Stimulated activated CD4-positive, alpha-beta T cell treated with anti-CD3 and anti-CD28 coated beads, Interleukin-15, amount 100 ng/mL, for 1 hour (primary cell): ENCODE measurements at places on chromosomes 4 and X.

DNA sequence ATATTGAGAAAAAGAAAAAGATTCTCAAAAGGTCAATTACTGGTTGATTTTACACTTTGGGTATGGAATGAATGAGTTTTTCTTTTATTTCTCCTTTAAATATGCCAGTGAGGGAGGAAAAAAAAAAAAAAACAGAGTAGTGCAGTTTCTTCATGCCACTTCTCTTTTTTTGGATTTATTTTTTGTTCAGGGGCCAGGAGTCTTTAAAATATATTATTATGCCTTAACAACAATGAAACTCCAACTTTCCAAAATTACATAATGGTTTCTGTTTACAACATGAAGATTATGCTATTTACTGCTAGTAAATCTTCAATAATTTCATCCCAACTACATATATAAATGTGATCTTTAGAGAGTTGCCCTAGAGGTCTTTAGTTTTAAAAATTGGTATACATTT lies 31.9 kb downstream of the DTHD1 start:
- DNase-seq = no peak

DNA sequence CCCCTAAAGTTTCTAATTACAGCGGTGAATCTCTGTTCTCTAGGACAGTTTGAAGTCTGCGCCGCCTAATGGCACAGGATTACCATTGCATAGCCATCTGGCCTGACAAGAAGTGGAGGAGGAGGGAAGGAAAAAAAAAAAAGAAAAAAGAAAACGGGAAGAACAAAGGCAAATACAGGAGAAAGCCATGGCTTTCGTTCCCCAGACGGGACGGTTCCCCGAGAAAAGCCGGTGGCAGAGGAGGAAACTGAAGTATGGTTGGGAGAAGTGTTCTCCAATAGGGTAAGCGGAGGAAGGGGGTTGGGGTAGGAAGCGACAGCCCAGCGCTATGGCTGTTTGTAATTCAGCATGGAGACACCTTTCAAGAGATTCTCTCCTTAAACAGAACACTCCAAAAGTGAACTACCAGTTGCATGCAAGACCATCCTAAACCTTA lies 80.8 kb downstream of the HMGN5 start:
- no peak for DNase-seq

GRCh38 chr4:81030061-81030980 lies at the start of gene BMP3:
Gene BMP3 (plus strand): TSS chr4:81030708. CDS start chr4:81031285, 577 bp downstream.
- no peak for DNase-seq

GRCh38 chr4:133320576-133321170 lies 171.6 kb downstream of the PCDH10 start:
- DNase-seq = no peak

GRCh38 chrX:9519546-9520216 lies 54.8 kb downstream of the TBL1X start:
- DNase-seq = no peak

DNA sequence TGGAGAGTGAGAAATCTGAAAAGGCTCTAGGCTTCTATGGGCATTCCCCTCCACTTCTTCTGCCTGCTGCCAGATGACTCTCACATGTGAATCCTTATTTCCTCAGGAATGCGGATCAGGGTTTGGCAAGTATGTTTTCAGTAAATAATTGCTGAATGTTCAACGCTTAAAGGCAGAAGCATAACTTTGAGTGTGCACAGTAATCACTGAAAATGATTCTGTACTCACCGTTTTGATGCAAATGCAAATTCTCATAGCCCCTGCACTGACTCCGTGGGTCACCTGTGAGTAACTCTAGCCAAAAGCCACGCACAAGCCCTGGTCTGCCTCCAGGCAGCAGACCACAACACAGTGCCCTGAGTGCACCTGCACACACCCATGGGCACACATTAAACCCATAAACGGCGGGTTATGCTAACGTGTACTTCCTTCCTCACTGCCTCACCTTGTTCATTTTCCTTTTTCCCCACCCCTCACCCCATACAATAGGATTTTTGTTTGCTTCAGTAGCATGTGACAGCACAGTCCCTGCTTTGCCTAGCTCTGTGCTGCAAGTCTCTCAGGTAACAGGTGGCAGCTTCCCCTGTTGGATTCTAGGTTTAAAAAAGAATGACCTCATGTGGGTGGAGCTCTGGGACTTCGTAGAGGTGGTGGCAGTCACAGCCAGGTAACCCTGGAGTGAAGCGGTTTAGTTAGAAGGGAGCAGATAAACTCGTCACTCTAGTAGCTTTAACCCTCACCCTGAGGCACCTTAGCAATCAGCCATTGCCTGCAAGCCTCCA lies at the start of gene ARHGEF38:
TSS of gene ARHGEF38 (plus strand) at position 656 of the 782 bp plus-strand sequence. CDS start 146 bp downstream, outside the sequence.
- DNase-seq = no peak

DNA sequence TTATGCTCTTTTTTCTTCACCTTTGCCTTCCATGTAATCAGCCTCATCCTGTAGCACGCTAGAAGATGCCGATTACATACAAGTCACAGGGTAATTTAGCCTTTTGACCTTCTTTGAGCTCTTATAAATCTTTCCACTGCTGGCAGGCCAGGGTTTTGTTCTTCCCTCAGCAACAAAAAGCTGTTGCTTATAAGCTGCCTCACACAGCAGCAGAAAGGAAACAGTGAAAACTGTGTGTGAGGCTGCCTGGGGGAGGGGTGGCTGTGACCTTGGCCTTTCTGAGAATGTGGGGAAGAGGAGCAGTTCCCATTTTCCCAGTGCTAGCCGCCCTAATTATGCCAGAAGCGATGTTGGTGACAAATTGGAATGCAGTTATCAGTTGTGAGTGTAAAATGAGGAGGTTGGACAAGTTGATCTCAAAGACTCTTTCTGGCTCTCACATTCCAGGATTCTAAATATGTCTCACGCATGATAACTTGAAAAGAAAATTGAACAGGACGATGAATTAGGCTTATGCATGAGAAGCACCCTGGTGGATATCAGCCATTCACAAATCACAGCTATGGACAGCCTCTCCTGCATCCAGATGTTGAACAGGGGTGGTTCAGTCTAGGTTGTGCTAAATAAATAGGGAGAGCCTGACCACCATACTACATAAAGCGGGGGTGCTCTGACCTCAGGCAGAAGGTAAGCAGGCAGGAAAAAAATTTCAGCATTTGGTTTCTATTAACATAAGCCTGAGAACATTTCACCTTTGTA lies 25.7 kb downstream of the SLITRK2 start:
- DNase-seq = no peak

DNA sequence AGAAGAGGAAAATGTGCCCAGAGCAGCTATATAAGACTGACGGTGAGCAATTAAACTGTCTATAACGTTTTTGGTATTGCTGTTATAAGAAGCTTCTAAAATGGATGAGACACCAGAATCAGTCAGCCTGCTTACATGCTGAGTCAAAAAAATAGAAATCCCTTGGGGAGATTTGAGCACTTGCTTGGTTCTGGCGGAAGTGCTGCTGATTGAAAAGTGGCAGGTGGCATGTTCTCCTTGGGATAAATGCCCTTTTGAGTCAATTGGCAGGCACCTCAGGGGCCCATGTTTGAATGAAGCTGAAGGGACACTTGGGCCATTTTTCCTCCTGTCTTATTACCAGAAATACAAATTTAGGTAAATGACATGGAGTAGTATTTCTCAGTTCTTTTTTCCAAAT lies 148.7 kb downstream of the PTCHD1 start:
- DNase-seq = no peak

DNA sequence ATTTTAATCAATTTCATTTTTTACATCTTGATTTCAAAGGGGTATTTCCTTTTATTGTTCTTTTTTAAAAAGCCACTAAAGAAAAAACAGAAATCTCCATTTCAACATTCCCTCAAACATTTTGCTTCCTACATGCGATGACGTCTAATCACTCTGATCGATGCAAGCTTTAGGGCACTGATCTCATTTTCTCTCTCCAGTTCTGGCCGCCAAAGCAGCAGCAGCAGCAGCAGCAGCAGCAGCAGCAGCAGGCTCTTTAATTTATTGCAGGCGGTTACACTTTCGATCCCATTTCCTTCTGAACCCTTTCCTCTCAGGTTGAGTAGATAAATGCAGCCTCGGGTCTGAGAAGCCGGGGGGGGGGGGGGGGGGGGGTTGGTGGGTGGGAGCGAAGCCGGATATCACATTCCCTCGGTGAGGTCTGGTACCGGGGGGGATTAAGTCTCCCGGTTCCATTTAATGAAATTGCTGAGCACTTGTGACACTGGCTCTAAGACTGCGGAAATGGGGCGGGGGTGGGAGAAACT lies 3.4 kb upstream of the PCDH7 start:
- DNase-seq = no peak

GRCh38 chrX:4881277-4881676 lies 1167.8 kb upstream of the PRKX start:
- DNase-seq = no peak

DNA sequence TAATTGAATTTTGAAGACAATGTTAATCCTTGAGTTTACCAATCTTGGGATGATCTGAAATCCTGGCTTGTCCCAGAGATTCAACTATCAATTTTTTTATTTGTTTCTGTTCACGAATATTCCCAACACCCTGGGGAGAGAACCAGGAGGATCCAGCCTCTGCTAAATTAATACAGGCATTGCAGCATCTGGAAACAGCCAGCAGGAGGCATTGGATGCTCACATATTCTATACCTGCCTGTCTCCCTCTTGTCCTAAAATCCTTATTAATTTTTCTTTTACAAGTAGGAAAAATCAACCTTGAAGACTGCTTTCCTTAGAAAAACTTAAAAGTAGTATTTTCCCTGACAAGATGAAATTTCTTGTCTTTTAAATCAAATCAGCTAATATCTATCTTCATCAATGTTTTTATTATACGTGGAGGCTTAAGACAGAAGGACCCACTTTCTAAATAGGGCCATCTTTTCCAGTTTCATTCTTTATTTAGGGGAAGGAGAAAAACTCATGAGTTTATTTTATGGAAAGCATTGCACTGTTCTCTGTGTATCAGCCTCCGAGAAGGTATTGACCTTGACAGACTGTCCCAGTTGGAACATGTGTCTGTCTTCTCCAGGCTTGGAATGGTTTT lies 102.4 kb downstream of the CLNK start:
- no peak for DNase-seq

DNA sequence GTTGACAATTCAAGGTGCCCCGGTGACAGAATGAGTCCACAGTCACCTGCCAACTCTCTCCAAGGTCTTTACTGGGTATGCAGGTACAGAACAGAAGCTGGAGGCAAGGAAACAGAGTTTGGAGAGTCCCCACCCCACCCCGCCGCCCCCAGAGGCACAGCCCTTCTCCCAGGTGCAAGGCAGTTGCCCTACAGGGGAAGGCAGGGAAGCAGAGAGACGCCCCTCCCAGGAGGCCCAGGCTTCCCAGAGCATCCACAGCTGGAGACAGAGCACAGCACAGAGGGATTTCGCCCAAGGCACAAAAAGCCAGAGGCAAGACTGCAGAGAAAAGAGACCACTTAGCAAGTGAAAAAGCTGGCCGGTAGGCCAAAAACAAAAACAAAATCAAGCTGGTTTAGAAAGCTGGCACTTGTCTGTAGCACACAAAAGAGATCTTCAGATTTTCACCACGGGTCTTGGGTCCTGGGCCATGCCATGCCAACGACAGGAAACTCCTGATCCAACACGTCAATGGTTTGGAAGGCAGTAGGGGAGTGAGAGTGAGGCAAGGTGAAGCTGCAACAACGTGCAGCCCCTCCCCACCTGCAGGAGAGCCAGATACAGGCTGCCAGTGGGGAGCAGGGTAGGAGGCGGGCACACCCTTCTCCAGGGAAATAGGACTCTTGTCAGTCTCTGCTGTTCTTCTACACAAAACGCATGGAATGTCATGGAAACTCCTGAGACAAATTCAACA lies 113.3 kb downstream of the AFAP1 start:
- DNase-seq = no peak

DNA sequence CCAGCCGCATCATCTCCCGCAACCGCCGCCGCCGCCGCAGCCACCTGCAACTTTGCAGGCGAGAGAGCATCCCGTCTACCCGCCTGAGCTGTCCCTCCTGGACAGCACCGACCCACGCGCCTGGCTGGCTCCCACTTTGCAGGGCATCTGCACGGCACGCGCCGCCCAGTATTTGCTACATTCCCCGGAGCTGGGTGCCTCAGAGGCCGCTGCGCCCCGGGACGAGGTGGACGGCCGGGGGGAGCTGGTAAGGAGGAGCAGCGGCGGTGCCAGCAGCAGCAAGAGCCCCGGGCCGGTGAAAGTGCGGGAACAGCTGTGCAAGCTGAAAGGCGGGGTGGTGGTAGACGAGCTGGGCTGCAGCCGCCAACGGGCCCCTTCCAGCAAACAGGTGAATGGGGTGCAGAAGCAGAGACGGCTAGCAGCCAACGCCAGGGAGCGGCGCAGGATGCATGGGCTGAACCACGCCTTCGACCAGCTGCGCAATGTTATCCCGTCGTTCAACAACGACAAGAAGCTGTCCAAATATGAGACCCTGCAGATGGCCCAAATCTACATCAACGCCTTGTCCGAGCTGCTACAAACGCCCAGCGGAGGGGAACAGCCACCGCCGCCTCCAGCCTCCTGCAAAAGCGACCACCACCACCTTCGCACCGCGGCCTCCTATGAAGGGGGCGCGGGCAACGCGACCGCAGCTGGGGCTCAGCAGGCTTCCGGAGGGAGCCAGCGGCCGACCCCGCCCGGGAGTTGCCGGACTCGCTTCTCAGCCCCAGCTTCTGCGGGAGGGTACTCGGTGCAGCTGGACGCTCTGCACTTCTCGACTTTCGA lies 654 bp downstream of the ATOH1 start:
- no peak for DNase-seq

GRCh38 chrX:123408821-123409737 lies 225.0 kb downstream of the GRIA3 start:
- no peak for DNase-seq

DNA sequence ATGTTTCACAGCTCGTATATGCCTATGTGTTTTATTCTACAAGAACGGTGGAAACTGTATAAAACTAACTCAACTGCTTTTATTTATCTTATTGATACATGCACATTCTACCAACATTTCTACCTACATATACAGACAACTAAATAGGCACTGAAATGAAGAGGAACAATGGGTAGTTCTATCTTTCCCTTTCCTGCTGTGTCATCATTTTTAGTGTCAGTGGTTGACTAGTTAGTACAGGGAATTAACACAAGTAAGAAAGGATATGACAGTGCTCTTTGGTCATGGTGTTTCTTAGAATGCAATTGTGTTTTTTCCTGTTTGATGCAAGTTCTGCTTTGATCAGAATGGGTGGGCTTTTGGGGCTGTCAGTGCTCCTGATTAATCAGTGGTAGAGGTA lies 293.8 kb upstream of the CTSO start:
- DNase-seq = no peak

DNA sequence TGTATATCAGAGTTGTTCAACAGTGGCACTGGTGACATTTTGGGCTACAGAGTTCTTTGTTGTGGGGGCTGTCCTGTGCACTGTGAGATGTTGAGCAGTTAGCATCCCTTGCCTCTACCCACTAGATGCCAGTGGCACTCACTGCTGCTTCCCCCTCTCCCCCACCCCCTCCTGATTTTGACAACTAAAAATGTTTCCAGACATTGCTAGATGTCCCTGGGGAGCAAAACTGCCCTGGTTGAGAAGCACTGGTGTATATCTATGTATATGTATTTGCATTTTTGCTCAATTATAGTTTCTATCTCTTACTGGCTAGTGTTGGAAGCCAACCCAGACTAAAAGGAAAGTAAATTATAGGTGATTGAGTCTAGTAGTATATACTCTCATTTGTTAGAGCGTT lies 2.4 kb downstream of the TMEM131L start:
- DNase-seq = no peak
